ENCODE measurements at places on chromosomes 6 and 20.
A peak's percentile ranks its signal among the peaks of the same experiment; 100 is the strongest.

GRCh38 chr6:168039849-168040248, 39.2 kb downstream of the FRMD1 start:
- no peak for DNase-seq

- no peak for DNase-seq
Measured at GRCh38 chr6:169564453-169565240, 137.2 kb downstream of the WDR27 start.

DNA sequence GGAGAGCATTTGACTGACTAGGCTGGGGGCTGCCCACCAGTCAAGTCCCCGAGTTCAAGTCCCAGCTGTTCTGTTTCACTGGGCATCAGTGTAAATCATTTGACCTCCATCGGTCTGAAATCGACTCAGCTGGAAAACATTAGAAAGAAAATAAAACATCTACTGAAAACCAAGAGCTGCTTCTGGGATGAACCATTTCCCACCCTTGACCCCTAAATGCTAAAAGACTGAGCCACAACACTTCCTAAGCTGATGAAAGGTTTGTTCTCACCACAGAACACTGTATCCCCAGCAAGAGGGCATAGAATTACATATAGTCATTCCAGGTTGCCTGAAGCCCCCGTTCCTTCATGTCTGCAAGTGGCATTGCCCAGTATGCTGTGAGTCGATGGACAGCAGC, 237.0 kb upstream of the TAB2 start:
- DNase-seq, result no peak

DNA sequence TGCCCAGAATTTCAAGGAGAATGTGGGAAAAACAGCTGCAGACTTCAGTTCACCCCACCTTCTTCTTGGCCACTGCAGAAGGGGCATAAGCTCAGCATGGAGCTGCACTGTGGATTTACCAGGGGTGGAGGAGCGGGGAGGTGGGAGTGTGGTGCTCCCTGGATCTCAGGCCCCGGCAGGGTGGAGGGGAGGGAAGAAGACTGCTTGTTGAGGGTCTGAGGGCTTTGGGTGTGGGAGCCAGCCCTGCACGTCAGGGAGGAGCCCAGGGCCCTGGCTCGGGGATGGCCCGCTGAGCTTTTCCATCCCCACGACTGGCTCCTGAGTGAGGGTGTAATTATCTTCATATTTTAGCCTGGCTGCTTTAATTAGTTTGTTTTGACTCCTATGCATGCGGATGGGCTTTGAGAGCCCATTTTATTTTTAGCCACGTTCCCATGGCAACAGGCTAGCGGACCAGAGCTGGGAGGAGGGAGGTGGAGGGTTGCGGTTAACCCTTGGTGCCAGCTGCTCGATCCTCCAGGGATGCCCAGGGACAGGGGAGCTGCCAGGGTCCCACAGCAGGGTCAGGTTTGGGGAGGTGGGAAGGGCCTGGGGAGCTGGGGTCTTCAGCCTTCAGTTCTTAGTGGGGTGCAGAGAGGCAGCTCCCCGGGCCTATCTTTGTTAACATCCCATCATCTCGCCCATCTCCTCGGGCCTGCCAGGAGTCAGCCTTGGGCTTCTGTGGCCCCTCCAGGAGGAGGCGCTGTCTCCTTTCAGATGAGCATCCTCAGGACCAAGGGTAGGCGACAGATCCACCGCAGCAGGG, 68.2 kb downstream of the RAB44 start:
- DNase-seq, result peak; percentile 93
